ENCODE measurements at places on chromosomes 2 and 18.

- no peak for DNase-seq
These were observed 94.8 kb upstream of the SRD5A2 start for GRCh38 chr2:31675485-31675901.

GRCh38 chr2:45922577-45922988 is 271.1 kb downstream of the PRKCE start:
- DNase-seq: peak; percentile 29

GRCh38 chr2:41965909-41966295 is 81.9 kb upstream of the PKDCC start:
- peak; percentile 71 for DNase-seq

- no peak for DNase-seq
These were observed 300.8 kb downstream of the NDUFA10 start for GRCh38 chr2:239724194-239724849.

Measured in M059J (cell line).